ENCODE measurements at places on chromosomes 12 and 14.

DNA sequence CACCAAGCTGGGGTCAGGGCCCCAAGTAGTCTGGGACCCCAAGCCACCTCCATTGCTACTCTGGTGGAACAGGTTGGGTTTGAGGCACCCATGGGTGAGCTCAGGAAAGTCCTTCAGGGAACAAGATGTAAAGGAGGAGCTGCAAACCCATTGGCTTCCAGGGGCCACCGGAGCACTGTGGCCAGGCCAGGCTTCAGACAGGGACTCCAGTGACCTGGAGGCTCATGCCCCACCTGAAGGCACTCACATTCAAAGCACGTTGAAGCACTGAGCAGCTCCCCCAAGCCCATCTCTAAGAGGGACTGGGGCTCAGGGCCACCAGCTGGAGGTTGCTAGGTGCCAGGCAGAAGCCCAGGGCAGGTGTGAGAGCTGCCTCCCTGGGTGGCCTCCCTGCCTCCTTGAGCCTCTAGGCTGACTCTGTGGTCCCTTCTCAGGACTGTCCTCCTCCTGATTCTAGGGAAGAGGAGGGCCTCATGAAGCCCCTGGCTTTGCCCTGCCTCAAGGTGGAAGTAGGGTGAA, 49.1 kb downstream of the FAM222A start:
- DNase-seq, result no peak

- DNase-seq, result no peak
Observed at GRCh38 chr14:72649603-72650227, 244.2 kb downstream of the DPF3 start.

DNA sequence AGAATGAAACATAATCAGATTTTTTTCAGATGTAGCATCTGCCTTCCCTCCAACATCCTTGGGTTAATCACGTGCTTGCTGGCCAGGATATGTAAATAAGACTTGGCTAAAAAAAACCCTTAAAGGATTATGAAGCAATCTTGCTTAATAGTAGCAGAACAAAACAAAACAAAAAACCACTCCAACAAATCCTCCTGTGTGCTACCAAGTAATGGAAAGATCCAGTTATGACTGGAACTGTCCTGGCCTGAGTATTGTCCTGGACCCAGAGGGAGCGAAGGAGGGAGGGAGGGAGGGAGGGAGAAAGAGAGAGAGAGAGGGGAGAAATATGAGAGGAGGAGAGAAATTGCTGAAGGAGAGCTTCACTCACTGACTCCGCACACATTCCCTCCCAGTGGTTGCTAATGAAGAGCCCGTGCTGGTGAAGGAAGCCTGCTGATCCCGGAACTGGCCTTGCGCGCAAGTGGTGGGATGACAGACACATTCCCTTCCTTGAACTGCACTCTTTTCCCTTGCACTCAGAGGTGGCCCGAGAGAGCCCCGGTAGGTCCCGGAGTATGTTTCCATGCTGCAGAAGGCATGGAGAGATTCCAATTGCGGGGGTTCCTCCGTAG, 57.2 kb downstream of the HMGA2 start:
- DNase-seq, result no peak

GRCh38 chr14:51484485-51484884, 167.2 kb upstream of the FRMD6 start:
- no peak for DNase-seq

DNA sequence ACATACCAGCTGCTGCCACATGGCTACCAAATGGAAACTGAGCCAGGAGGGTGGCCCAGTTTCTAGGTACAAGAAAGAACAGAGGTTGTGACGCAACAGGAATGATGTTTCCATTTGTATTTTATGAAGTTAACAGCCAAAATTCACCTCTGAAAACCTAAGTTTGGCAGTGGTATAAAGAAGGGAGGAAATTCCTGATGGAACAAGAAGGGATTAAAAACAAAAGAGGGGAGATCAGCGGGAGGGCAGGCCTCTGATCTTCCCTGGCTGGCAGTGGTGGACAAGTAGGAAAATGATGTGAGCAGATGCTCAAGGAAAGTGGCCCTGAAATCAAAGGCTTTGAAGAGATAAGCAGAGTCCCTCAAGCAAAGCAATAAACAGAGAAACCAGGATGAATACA, 47.3 kb upstream of the BCL2L14 start:
- no peak for DNase-seq

GRCh38 chr12:120069278-120069677, 47.3 kb downstream of the RAB35 start:
- DNase-seq, result no peak

- DNase-seq, result no peak
Observed at GRCh38 chr12:31859232-31859977, 99.8 kb upstream of the RESF1 start.

DNA sequence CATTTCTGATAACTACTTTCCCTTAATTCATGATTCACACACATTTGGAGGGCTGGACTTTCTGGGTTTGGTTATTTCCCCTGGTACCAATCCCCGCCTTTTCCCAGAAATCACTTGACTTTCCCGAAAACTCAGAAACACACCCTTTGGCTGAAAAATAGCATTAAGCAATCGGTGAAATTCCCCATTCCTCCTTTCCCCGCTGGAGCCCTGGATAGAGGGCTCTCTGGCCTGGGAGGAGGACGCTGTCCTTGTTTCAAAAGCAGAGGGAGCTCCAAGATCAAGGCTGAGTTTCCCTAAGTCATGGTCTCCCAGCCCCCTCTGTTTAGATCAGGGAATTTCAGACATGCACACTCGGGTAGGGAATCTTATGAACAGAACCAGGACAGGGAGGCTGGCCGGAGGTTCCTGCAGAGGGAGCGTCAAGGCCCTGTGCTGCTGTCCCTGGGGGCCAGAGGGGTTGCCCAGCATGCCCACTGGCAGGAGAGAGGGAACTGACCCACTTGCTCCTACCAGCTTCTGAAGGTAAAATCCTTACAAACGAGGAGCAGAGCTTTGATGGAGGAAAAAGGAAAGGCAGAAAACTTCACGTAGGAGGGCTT, at the start of gene C1S:
TSS of gene C1S (plus strand) at position 366 of the 602 bp plus-strand sequence. CDS start 1,195 bp downstream, outside the sequence.
- no peak for DNase-seq

GRCh38 chr12:27163048-27163715, 80.8 kb upstream of the C12orf71 start:
- no peak for DNase-seq

- no peak for DNase-seq
Observed at GRCh38 chr12:78470354-78471195, 394.0 kb upstream of the SYT1 start.

DNA sequence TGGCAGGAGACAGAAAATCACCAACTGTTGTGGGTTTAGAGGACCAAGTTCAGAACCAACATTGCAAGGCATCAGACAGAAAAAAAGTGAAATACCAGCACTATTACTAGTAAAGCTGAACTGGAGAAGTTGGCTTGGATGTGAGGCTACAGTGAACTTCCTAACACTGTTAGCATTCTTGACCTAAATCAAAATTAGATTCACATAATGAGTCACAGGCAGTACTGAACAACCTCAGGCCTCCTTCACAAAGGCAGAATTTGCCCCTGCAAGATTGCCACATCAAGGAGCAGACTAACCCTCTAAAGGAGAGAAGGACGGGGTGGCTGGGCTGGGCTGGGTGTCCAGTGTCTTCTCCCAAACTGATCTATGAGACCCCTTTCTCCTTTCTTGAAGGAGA, 539.7 kb downstream of the SNAPC1 start:
- no peak for DNase-seq

GRCh38 chr14:68268719-68269118, 449.1 kb downstream of the RAD51B start:
- DNase-seq, result no peak

GRCh38 chr14:64817631-64818030, 62.1 kb downstream of the SPTB start:
- no peak for DNase-seq

DNA sequence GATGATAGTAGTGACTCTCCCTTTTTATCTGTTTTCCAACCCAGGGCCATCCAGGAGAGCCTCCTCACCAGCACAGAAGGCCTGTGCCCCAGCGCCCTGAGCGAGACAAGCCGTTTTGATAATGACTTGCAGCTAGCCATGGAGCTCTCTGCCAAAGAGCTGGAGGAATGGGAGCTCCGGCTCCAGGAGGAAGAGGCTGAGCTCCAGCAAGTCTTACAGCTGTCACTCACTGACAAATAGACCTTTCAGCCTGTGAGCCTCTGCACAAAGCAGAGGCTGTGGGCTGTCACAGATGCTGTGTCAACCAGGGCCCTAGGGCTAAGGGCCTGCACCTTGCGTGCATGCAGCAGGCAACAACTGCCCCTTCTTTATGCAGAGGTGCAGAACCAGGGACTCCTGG, 11.0 kb downstream of the C12orf76 start:
- no peak for DNase-seq

GRCh38 chr12:77830583-77831351, at the start of gene NAV3:
NAV3 (plus strand) TSS chr12:77830894; CDS start chr12:77831462, 568 bp downstream.
- no peak for DNase-seq

- DNase-seq, result no peak
Observed at GRCh38 chr12:15846887-15847286, 35.3 kb upstream of the STRAP start.

GRCh38 chr14:79493081-79493645, 718.1 kb downstream of the DIO2 start:
- no peak for DNase-seq

- DNase-seq, result no peak
Observed at GRCh38 chr12:56658921-56659320, 13.1 kb upstream of the ATP5F1B start.

DNA sequence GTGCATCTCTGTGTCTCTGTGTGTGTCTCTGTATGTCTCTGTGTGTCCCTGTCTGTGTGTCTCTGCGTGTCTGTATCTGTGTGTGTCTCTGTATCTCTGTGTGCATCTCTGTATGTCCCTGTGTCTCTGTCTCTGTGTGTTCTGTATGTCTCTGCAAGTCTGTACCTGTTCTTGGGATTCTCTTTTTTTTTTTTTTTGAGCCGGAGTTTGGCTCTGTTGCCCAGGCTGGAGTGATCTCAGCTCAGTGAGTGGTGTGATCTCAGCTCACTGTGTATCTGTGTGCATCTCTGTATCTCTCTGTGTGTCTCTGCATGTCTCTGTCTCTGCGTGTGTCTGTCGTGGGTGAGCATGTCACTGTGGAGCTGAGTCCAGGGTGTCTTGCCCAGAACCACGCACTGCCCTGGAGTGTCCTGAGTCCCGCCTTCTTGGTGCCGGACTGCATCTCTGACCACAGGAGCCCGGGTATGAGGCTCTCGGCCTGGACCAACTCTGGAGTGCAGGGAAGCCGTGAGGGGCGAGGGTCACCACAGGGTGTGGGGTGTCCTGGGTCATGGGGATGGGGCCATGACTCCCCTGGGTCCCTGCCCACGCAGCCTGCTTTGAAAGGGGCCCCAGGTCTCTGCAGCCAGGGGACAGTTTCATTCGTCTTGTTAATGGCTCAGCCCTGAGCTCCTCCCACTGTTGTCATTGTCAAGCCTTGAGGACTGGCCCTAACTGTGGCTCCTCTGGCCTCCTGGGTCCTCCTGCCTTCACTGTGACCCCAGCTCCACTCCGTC, 11.8 kb downstream of the MYL2 start:
- no peak for DNase-seq

DNA sequence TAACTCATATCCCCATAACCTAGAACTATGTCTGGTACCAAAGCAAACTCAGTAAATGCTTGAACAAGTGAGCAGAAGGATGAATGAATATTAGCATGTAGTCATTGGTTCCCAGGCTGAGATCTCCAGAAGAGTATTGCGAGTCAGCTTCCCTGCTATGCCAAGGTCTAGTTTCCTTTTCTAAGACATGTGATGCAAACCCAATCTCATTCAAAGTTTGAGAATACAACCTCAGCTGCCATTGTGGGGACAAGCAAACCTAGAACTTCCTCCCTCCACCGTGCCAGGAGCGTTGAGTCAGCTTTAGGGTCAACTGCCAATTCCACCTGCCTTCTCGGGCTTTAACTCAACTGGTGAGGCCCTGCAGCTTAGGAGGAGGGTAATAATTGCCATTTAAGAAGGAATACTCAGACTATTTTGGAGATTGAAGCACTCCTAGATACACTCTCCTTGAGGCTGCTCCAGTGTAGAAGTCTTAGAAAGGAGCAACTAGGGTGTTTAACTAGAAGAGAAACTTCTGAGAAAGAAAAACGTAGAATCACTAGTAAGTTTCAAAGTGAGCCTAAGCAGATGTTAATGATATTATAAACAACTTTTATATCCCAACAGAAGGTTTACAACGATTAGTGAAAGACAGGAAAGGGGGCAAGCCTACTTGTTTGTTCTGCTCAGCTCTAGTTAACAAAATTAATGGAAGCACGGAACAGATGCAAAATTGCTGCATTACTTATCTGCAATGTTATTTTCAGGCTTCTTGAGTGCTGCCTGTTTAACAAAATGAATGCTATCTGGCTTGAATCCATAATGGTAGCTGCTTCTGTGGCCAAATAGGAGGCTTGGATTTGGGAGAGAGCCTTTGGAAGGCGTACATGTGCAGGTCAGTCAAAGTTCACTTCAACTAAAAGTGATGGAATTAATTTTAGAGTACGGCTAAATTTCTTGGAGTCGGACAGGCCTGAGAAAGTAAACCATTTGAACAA, 96.9 kb downstream of the HELB start:
- no peak for DNase-seq

DNA sequence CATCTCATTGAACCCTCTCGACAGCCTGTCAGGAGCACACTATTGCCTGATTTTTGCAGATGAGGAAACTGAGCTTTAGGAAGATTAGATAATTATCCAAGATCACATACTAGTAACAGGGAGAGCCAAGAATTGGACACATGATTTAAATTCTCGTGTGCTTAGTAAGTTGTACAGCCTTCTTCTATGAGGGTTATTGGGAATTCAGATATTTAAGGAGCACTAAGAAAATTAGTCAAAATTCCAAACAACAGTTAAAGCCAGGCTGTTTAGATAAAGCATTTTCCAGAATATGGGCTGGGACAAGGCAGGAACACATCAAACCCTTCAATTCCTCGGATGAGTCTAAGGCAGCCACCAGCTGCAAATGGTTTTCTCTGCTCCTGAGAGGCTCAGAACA, 148.8 kb downstream of the TMEM30B start:
- DNase-seq, result no peak

GRCh38 chr12:93680006-93680405, 2.8 kb downstream of the CRADD start:
- DNase-seq, result no peak

- no peak for DNase-seq
Observed at GRCh38 chr12:8948701-8949341, 624 bp downstream of the M6PR start.

DNA sequence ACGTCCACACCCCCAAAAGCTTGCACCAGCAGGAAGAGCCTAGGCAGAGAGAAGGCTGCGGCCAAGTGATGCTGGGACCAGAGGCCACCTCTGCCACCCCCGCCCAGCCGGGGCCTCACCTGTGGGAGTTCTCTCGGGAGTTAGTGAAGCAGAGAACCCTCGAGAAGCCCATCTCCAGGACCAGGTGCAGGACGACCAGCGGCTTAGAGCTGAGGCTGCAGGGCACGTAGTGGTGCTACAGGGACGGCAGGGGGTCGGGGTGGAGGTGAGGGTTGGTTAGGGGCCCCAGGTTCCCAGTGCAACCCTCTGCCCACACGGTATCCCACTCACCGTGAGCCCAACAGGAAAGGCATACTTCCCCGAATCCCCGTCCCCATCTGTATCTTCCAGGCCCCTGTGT, 3.6 kb downstream of the DDX51 start:
- no peak for DNase-seq

DNA sequence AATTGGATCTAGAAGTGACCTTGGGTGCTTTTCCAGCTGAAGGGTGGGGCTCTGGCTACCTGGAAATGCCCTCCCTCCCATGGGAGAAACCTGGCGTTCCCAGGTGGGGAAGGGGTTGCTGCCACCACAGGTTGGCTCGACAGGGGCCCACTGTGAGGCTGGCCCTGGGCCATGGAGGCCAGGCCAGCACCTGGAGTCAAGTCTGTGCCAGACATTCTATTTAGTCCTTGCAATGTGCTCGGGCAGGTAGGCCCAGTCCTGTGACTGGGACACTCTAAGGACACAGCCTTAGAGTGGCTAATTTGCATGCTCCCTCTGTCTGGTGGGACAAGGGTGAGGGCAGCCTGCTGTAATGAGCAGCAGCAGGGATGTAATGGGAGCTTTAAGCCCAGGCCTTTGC, 11.9 kb downstream of the VRTN start:
- no peak for DNase-seq

All from natural killer cell treated with Interleukin-12 subunit alpha and Interleukin-12 subunit beta and Interleukin-15 and Interleukin-18, amount 100 ng/mL, for 72 hours (primary cell).